ENCODE measurements at places on chromosomes 1 and 21. TPM values are rescaled to one million over a fixed set of nuclear protein-coding genes. Genes with fewer than 3 reads are reported as not detected.

Gene OR2T11
- total RNA-seq: not detected

Gene SLC2A5
- total RNA-seq: not detected

Gene G0S2
- 0.60 TPM for total RNA-seq

Gene TDRKH
- total RNA-seq: 16.5 TPM

Gene BRWD1
- 55.7 TPM for total RNA-seq

Gene IFI6
- 5.7 TPM for total RNA-seq
